ENCODE measurements at places on chromosomes 7 and 10.

DNA sequence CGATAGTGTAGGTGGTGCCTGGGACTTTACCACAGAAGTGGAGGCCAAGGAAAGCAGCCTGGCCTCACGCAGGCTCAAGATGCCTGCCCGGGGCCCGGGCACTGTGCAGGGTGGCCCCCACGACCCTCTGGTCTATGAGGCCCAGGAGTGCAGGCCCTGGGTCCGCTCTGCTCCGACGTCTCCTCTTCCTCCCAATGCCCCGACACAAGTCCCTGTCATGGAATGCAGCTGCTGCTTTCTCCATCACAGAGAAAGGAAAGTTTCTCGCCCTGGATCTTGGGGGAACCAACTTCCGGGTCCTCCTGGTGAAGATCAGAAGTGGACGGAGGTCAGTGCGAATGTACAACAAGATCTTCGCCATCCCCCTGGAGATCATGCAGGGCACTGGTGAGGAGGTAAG is 28.3 kb upstream of the HK1 start:
- DNase-seq = no peak

GRCh38 chr7:99128076-99128950 is 15.6 kb downstream of the SMURF1 start:
- no peak for DNase-seq

- no peak for DNase-seq
These were observed 10.8 kb downstream of the SERPINE1 start for GRCh38 chr7:101137651-101138212.

- DNase-seq = no peak
These were observed 1.8 kb upstream of the DUSP5 start for GRCh38 chr10:110495731-110496552.

- no peak for DNase-seq
These were observed 106.2 kb downstream of the CUX1 start for GRCh38 chr7:101923602-101923985.

GRCh38 chr10:85137253-85137652 is 808.9 kb downstream of the CCSER2 start:
- DNase-seq = no peak

- no peak for DNase-seq
These were observed 2.8 kb downstream of the ARL4A start for GRCh38 chr7:12690041-12690878.

GRCh38 chr10:45440511-45441062 is 66.6 kb downstream of the ALOX5 start:
- no peak for DNase-seq

GRCh38 chr7:155571581-155572345 is 25.4 kb upstream of the CNPY1 start:
- no peak for DNase-seq

DNA sequence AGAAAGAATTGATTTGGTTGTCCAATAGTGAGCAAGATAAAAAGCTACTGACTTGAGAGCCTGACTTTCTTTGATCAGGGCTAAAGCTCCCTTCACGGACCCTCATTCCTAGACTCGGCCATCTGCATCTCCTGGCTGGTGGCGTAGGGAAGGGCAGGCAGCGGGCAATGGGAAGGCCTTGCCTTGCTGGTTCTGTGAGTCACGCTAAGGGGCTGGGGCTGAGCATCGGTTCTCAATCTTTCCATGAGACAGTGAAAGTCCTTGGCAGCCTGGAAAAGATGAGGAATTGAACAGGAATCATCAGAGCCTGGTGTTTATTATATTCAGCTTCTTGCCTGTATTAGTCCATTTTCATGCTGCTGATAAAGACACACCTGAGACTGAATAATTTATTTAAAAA is 475.3 kb downstream of the PLXNA4 start:
- no peak for DNase-seq

- DNase-seq = no peak
These were observed 210.4 kb downstream of the FAM107B start for GRCh38 chr10:14564268-14564744.

GRCh38 chr7:150451833-150452461 is 1.5 kb downstream of the GIMAP8 start:
- DNase-seq = no peak

GRCh38 chr10:101560298-101561067 is 27.6 kb downstream of the POLL start:
- no peak for DNase-seq

DNA sequence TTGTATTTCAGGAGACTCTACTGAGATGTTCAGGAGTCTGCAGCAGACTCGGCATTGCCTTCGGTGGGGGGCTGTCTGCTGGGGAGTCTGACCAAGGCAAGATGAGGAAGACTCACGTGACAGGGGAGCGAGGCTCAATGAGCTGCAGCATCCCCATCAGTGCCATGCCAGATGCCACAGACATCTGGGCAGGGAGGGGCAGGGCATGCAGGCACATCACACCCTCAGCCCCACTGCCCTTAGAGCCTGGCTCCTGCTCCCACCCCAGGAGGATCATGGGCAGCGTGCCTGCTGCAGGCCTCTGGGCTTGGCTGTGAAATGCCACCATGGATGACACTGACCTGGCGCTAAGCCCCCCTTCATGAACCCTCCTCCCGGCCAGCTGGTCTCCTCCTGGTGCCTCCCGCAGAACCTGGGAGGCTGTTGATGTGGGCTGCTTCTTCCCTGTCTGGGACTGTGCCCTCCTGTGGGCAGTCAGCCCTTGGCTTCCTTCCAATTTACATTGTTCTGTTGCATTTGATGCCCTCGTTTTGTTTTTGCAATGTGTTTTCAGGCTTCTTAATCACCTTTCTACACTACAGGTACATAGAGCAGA is 235.0 kb downstream of the PAXIP1 start:
- no peak for DNase-seq

DNA sequence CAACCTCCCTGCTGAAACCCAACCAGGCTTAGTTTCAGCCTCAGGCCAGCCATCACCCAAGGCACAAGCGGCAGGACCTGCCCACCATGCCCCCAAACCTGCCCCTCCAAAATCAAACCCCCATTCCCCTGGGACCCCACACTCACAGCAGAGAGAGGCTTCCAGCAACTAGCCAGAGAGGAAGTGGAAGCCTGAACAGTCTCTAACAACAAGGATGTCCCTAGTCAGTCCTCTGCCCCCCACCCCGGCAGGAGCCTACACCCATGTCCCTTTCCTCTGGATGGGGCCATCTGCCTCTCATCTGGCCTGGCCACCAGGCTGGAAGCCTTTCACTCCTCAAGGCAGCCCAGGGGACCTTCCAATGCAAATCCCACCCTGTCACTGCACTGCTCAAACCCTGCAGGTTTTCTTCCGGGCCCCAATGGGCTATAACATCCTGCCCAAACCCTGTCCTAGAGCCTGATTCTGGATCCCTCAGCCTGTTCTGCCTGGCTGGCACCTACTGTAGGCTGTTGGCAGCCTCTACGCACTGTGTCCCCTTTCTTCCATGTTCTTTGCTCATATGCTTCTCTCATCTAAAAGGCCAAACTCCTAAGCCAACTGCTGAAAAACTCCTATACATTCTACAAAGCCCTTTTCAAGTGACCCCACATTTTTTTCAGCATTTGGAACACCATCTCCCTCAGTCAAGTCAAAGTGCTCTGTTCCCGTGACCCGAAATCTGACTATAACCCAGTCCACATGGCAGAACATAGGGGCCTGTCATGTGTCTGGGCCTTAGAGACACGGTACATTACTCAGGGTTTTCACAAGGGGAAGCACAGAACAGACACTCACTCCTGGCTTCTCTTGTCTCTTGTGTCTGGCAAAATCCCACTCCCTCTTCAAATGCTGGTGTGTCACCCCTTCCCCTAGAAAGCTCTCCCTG is 253.3 kb downstream of the TNS3 start:
- no peak for DNase-seq

DNA sequence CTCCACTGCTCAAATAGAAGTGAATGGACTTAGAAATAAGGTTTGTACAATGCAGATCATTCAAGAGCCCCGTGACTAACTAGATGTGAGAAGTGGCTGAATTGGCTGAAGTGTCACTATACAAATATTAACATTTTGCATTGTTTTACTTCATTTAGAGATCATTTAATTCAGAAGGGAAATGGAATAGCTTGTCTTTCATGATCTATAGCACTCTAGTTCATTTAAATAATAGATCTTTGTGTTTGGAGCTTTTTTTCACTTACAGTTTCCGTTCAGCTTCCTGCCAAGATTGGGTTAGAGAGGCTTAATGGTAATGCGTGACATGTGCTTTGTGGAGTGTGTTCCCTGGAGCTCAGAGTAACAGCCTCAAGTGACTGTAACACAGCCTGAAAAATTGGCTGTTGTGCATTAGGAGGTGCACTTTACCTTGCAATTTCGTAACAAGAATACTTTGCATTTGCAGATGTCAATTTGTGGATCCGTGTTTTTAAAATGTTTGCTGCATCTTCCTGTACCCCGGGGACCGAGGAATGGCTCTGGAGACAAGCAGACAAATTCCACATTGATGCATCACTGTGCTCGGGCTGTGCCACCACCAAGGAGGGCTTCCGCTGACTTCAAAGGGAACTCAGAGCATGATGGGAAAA is 170.3 kb downstream of the NRP1 start:
- no peak for DNase-seq

DNA sequence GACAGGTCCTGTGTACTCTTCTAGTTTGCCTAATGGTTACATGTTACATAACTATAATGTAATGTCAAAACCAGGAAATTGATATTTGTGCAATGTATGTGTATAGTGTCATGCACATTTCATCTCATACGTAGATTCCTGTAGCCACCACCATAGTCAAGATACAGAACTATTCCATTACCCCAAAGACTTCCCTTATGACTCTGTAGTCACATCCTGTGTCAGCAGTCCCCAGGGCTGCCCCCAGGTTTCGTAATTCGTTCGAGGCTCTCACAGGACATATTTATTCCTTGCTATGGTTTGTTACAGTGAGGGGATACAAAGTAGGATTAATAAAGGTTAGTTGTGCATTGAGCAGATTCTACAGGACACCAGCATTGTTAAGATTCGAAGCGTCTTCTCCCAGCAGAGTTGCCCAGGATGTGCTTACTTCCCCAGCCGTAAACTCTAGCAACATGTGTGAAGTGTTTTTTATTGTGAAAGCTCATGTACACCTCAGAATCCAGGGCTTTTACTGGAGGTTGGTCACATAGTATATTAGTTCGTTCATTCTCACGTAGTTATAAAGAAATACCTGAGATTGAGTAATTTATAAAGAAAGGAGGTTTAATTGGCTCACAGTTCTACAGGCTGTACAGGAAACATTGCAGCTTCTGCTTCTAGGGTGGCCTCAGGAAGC is 18.6 kb downstream of the RABGEF1 start:
- DNase-seq = no peak

- no peak for DNase-seq
These were observed 6.7 kb upstream of the COA1 start for GRCh38 chr7:43735802-43736603.

- no peak for DNase-seq
These were observed 18.6 kb upstream of the IFIT2 start for GRCh38 chr10:89283025-89283935.

DNA sequence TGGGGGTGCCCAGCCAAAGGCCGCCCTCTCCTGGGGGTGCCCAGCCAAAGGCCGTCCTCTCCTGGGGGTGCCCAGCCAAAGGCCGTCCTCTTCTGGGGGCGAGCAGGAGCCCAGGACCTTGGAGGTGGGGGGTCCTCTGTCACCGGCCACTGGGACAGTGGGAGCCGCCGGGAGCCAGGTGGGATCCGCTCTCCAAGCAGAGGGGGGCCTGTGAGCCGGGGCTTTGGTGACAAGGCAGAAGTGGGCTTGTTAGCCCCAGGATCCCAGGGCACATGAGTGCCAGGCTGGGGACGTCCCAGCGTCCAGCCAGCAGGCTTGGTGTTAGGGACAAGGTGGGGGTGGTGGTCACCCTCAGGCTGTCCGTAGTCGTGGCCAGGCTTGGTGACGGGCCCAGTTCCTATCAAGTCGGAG is 29.4 kb upstream of the UTF1 start:
- no peak for DNase-seq

DNA sequence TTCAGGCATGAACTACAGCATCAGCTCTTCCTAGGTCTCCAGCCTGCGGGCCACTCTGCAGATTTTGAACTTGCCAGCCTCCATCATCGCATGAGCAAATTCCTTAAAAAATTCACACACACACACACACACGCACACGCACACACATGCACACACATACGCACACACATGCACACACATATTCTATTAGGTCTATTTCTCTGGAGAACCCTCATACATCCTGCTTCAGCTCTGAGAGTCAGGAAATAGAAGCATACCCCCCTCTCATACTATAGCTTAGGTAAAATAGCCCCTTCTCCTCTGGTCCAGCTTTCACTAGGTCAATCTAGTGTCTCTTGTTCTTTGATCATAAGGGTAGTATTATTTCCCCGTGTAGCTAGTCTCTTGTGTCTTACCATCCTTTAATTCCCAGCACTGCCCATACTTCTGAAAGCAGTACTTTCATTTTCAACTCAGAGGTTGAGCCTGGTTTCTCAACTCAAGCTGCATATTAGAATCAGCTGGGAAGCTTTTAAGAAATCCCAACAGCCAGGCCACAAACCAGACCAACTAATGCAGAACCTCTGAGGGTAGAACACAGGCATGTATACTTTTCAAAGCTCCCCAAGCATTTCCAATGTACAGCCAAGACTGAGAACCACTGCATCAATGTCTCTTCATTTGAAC is 30.9 kb upstream of the ITGB8 start:
- no peak for DNase-seq

DNA sequence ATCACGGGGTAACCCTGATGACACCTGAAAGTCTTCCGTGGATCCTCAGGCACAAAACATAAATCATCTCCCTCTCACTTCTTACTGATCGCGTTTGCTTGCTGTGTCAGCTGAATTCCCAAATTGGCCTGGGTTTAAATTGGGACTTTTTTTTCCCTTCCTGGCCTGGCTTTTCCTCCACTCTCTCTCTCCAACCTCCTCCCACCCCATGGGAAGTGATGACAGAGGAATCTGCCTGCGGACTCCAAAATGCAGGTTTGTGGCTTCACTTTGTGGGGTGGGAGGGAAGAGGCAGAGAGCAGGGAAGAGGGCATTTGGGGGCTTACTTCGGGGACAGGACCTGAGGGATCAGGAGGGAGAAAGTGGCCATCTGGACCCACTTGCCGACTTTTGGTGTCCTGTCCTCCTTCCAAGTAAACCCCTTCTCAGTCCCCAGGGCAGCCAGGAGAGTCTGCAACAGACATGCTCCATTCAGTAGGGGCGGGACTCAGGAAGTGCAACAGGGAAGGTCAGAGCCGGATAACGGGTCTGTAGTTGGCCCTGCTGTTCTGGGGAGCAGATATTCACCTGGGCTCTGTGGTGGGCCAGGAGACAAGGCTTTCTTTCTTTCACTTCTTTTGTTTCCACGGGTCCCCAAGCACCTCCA is 172.7 kb downstream of the PLXNA4 start:
- no peak for DNase-seq

GRCh38 chr10:43890124-43890523 is 241.4 kb upstream of the ZNF32 start:
- no peak for DNase-seq

- DNase-seq = no peak
These were observed 108.3 kb downstream of the COL28A1 start for GRCh38 chr7:7427363-7427762.

Measured in stimulated activated CD8-positive, alpha-beta memory T cell treated with anti-CD3 and anti-CD28 coated beads, Interleukin-4, amount 100 ng/mL, for 1 hour (primary cell).